Activated CD8-positive, alpha-beta memory T cell treated with anti-CD3 and anti-CD28 coated beads, Interleukin-2, amount 10 ng/mL, durations not matched to agents 7 days and 5 days (primary cell): ENCODE measurements at places on chromosomes 1 and 21. TPM values are rescaled to one million over a fixed set of nuclear protein-coding genes. Genes with fewer than 3 reads are reported as not detected.

DNA sequence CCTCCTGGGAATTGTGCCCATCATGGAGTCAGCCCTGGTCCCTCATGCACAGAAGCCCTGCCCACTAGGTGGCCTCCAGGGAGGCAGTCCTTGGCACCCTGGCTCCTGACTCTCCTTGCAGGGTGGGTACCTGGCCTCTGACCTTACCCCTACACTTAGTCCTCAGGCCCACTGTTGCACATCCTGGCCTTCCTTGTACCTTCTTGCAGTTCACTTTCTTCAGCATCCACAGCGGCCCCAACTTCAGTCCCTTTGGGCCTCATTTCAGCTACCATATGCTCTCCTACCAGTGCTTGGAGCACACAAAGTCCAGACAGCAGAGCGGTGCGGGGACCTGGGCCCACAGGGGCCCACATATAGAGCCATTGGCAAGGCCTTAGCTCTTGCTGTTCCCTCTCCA is 19.2 kb upstream of the PARP1 start:
- no peak for DNase-seq

DNA sequence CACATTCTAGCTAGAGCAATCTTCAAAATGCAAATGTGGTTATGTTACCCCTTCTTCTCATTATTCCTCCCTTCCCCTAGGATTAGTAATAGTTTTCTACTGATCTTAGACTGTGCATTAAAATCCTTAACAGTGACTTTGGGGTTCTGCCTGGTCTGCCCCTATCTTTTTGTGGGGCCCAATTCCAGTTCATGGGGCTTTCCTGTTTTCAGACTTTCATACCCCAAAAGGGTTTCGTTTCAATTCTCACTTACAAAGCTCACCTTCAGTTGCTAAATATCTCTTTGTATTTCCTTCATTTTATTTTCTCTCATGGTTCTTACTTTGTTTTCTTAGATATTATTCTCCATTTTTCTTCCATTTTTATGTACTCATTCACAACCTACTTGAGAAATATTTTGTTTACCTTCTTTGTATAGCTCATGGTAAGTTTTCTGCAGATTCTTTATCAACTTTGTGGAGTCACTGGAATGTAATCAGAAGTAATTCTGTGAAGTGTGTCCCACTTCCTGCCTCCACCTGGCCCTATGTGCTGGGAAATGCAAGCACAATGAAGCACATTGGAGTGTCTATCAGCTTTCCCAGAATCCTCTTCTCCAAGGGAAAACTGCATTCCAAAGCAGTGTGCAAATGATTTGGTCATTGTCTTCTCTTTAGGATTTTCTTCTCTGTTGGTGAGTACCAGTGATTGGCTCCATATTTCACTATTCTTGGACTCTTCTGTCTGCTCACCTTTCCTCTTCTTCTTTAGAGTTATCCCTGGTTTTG is 350.2 kb downstream of the ZNF326 start:
- no peak for DNase-seq

GRCh38 chr1:183911285-183911684 is 106.4 kb downstream of the RGL1 start:
- DNase-seq, result no peak

- DNase-seq, result no peak
Measured at GRCh38 chr1:44388551-44388950, 16.5 kb upstream of the RNF220 start.

DNA sequence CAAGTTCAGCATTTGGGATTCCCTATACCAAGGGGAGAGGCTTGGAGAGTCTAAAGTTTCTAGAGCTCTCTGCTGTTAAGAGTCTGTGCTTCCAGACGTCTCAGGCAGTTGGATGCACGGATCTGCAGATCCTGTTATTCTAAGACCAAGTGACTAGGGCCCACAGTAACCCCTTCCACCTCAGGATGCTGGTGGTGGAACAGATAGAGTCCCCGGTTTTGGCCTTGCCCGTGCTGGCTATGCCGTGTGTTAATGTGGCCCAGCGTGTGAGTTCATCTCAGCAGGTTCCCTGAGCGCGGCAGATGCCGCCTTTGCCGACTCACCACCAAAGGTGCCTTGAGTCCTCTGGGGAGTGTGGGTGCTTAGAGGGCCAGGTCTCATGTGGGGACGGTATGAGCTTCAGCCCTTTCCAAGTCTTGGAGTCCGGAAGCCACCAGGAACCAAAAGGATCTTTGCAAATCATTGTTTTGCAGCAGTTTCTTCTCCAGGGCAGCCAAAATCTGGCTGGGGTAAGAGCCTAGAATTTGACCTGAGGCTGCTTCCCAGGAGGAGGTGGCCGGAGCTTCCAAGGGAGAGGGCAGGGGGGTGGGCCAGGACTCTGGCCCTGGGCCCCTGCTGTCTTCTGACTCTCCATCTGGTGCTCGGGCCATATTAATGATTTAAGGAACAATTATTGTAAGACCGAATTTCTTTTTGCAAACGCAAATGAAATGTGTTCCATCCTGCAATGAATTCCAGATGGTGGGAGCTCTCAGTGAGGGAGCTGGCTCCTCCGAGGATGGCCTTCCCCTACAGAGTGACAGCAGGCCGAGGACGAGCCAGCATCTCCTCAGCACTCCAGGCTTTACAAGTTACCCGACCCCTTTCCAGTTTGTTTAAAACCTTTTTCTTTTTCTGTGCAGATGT is 205.7 kb downstream of the FOXD2 start:
- no peak for DNase-seq

GRCh38 chr1:39573736-39574624 is 2.6 kb downstream of the PABPC4 start:
- no peak for DNase-seq

DNA sequence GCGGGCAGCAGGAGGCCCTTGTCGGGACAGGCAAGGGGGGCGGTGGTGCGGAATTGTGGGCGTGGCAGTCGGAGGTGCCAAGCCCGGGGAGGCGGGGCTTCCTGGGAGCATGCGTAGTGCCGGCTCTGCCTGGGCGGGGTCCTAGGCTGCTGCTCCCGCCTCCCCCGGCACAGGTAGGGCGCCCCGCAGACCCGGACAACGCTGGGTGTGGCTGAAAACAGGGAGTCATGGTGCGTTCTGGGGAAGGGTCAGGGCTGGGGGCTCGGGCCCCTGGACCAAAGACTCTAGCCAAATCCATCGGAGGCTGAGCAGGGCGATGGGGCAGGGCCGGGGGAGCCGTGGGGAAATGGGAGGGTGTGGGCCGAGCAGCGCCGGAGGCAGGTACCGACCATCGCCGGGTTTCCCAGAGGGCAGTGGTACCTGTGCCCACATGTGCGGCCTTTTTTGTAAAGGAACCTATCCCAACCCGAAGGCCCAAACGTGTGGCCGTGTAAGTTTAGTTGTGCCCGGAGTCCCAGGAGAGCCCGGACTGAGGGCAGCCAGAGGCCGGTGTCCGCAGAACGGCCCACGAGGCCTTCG is 231.9 kb downstream of the SDCCAG8 start:
- DNase-seq, result no peak

The FAM167B gene
- total RNA-seq, result 1.2 TPM

The LRRC47 gene
- total RNA-seq, result 31.8 TPM
